Suppressor macrophage treated with lipopolysaccharide for 1 hour (primary cell): ENCODE measurements at places on chromosomes 2 and 18.
A peak's percentile ranks its signal among the peaks of the same experiment; 100 is the strongest.

- no peak for DNase-seq
Measured at GRCh38 chr2:1567556-1568344, 154.5 kb downstream of the TPO start.

DNA sequence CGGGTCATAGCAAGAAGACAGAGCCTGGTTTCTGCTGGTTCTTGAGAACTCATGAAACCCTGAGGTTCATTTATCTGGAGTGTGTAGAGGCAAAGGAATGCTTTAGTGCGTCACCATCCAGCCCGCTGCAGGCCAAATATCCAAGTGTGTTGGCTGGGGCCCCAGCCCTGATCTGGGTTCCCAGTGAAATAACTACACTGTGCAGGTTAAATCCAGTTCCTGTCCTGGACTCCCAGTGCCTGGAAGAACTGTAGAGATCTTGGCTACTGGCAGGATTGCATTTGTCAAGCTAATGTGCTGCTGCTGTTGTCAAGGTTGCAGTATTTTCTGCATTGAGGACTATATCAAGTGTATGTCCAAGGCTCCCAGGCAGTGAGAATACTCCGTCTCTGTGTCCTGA is 89.9 kb downstream of the MAPK4 start:
- DNase-seq = no peak

DNA sequence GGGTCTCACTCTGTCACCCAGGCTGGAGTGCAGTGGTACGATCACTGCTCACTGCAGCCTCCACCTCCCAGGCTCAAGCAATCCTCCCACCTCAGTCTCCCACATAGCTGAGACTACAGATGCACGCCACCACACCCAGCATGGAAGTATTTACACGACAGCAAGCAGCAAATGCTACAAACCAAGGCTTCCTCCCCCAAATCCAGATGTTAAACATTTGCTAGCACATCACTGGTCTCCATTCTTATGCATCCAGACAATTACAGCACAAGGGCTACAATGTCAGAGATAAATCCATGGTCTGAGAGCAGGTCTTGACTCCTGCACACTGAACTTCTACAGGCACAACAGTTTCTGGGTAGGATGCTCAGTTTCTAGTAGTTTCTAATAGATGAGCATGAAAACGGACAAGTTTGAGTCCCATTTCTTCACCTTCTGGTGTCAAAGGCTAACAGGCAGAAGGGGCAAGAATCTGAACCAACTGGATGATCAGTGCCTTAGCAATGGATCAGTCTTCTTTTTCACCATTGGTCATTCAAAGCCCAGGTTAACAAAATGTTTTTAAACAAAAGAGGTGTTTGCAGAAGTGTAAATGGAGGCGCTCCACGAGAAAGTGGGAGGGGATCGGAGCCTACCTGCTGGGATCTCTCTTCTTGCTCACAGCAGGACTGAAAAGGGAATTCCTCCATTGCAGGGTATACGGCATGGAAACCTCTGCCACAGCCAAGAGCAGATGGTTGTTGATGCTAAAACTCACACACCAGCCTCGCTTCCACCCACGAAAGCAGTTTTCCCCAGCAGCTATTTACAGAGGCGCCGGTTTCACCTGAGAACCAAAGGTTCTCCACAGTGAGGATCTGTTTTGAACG is 135.0 kb upstream of the ARL4C start:
- DNase-seq = no peak

- DNase-seq = no peak
Measured at GRCh38 chr2:191176801-191177438, 26.1 kb upstream of the STAT4 start.

DNA sequence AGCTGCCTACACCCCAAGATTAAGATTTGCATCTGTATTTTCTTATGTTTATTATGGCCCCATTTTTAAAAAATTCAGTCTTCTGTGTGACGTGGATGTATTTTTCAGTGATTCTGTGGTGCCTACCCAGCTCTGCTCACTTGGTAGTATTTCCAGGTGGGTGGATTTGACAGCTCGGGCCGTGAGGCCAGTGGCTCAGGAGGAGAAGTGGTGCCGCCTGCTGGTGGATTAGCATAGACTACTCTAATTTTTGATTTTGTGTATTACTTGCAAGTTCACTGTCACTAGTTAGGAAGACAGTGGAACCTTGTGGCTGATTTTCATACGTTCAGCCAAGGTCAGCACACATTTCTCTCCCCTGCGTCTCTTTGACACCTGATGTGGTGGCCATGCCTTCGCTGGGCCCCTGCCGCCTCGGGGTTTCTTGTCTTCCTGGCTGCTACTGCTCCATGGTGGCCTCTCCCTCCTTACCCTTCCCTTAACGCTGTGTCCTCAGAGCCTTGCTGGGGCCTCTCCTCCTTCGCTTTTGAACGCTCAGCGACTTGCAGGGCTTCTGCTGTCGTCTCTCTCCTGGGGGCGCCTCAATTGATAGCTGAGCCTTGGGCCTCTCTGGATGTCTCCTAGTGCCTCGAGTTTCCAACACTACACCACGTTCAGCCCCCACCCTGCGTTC is 89.4 kb downstream of the DGKD start:
- peak; percentile 87 for DNase-seq

- DNase-seq = peak; percentile 51
Measured at GRCh38 chr18:48732767-48733424, 194.1 kb downstream of the CTIF start.

DNA sequence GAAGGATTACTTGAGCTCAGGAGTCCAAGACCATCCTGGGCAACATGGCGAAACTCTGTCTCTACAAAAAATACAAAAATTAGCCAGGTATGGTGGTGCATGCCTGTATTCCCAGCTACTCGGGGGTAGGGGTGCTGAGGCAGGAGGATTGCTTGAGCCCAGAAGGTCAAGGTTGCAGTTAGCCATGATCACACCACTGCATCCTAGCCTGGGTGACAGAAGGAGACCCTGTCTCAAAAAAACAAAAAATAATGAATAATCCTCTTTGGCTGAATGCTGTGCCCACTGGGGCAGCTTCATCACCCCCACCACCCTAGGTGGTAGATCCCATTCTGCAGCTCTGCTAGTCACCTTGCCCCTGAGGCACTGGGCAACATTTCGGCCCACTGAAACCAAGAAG is 109.4 kb downstream of the ZFP36L2 start:
- no peak for DNase-seq

DNA sequence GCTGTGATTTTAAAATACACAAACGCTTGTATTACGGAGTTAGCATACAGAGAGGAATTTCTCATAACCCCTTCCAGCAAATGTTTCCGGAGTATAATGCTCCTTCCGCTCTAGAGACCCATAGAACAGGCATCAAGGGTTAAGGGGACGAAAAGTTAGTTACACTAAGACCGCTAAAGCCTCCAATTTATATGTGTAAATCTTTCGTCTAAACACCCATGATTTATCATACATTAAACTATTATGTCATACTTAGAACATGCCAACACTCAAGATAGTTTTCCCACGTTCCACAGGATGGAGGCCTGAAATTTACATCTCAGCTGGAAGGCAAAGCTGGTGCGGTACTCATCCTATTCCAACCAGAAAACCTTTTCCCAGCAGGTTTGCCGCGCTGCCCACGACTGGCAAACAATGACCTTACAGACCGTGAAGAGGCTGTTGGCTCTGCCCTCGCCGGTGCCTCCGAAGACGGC is 650 bp downstream of the ORMDL1 start:
- no peak for DNase-seq

- no peak for DNase-seq
Measured at GRCh38 chr18:79484661-79485621, 89.2 kb downstream of the NFATC1 start.

GRCh38 chr2:240529344-240529999 is 28.3 kb downstream of the ANKMY1 start:
- DNase-seq = no peak
